ENCODE measurements at places on chromosomes 3 and 15. TPM values are rescaled to one million over a fixed set of nuclear protein-coding genes. Genes with fewer than 3 reads are reported as not detected.

DNA sequence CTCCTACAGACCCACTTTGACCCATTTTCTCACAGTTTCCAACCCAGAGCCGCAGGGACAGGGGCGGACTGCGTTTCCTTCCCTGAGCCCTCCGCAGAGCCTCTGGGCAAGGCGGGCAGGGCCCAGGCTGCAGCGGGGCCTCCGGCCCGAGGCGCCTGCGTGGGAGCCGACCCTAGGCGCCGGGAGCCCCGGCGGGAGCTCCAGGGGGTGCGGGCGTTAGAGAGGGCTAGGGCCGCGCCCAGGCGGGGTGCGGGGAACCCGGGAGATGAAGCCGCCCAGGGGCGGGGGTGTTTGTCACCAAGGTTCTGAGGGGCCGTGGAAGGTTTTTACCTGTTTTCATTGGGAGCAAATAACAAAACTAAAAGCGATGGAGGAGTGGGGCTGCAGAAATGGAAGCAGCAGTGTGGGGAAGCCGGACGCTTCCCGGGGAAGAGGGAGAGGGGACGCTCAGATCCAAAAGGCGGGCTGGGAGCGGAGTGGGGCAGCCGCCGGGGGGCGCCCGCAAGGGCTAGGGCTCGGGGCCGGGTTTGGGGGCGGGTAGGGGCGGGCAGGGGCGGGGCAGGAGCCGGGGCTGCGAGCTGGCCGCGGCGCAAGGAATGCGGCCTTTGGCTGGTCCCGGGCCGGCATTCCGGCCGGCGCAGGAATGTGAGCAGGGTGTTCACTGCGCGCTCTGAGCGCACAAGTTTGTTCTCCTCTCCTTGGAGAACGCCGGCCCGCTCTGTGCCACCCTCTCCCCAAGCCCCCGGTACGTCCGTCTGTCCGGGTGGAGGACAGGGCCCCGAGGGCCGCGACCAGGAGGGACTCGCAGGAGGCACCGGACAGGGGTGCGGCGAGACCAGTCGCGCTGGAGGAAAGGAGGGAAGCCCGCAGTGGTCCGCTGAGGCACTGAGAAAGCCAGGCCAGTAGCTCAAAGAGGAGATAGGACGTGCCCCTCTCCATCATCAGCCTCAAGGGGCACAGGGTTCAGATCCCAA lies 61.1 kb downstream of the AMOTL2 start:
- H3K27ac ChIP-seq = peak overlapping the region; percentile 92
- peaks cover 28% of the 10 kb centered on the region for H3K27me3 ChIP-seq
- peak overlapping the region; percentile 56 for H3K4me3 ChIP-seq
- DNase-seq = peak; percentile 84
- peaks cover 52% of the 10 kb centered on the region for H3K4me1 ChIP-seq
- H3K36me3 ChIP-seq = no peaks in the 10 kb centered on the region

DNA sequence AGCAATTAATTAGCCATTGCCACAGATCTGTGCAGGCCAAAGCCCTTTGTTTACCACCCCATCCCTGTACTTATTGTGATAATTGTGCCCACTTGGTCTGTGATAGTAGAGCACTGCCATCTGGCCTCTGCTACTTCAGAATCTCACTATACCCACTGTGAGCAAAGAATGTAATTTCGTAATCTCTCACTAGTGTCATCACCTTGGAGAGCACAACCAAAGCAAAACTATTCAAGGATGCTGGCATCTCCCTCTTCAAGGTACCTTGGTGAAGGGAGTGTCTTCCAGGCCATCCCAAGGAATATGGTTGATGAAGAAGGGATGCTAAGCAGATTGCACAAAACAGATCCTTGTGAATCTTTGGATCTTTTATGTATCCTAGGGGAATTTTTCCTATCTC lies 34.7 kb upstream of the NOX5 start:
- H3K27me3 ChIP-seq = no peaks in the 10 kb centered on the region
- no peak overlapping the region for H3K27ac ChIP-seq
- no peaks in the 10 kb centered on the region for H3K4me1 ChIP-seq
- no peak overlapping the region for H3K4me3 ChIP-seq
- no peak for DNase-seq

- H3K27me3 ChIP-seq = peaks cover 71% of the 10 kb centered on the region
- H3K27ac ChIP-seq = no peak overlapping the region
- no peak overlapping the region for H3K4me3 ChIP-seq
- H3K4me1 ChIP-seq = peaks cover 20% of the 10 kb centered on the region
- peak; percentile 19 for DNase-seq
Observed at GRCh38 chr3:127457094-127457475, 133.4 kb downstream of the TPRA1 start.

DNA sequence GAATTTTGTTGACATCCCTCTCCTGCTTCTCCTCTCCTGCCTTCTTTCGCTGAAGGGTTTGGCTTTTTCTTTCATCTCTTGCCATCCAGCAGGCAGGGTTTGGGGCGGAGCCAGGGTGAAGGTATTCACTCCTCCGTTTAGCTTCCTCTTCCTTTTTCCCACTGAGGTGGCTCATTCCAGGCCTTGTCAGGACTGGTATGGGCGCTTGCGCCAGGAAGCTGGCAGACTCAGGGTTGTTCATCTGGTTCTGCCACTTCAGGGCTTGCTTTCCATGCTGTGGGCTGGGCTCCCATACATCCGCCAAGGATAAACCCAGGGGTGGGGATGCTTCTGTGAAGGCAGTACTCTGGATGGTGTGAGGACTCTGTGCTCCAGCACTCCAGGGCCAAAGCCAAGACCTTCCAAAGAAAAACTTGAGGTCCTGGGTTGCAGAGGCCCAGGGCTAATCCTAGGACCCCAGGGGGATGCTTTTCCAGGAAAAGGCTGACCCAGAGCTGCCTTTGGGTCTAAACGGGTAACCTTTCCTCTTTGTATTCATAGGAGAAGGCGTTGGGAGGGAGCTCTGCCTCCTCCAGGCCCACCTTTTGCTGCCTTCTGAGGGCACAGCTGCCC lies 7.7 kb upstream of the AMOTL2 start:
- peaks cover 2% of the 10 kb centered on the region for H3K4me1 ChIP-seq
- H3K27ac ChIP-seq = no peak overlapping the region
- H3K36me3 ChIP-seq = no peaks in the 10 kb centered on the region
- no peak for DNase-seq
- H3K27me3 ChIP-seq = no peaks in the 10 kb centered on the region
- H3K4me3 ChIP-seq = no peak overlapping the region

GRCh38 chr3:126508564-126508964 lies 9.0 kb downstream of the UROC1 start:
- H3K4me1 ChIP-seq = peaks cover 11% of the 10 kb centered on the region
- H3K4me3 ChIP-seq = no peak overlapping the region
- no peak overlapping the region for H3K27ac ChIP-seq
- H3K27me3 ChIP-seq = no peaks in the 10 kb centered on the region
- DNase-seq = no peak
- no peaks in the 10 kb centered on the region for H3K36me3 ChIP-seq

DNA sequence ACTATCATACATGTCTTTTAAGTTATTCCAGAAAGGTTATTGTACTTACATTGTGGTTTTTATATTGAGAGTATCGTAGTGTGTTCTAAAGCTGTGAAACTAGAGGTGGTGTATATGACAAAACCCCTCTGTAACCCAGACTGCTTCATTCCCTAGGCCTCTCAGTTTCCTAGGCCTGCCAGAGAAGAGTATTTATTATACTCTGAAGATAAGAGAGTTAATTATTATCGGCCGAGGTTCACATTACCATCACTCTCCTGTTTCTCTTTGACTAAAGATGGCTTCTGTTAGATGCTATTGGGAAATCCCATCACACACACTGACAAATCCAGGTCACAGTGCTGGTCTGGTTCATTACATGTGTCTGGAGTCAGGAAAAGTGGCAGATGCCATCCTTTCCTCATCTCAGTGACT lies 20.5 kb downstream of the EXOSC7 start:
- H3K4me3 ChIP-seq = no peak overlapping the region
- H3K27me3 ChIP-seq = no peaks in the 10 kb centered on the region
- H3K27ac ChIP-seq = no peak overlapping the region
- H3K36me3 ChIP-seq = no peaks in the 10 kb centered on the region
- DNase-seq = no peak

- H3K36me3 ChIP-seq = no peaks in the 10 kb centered on the region
- H3K27ac ChIP-seq = no peak overlapping the region
- H3K27me3 ChIP-seq = no peaks in the 10 kb centered on the region
- no peak overlapping the region for H3K4me3 ChIP-seq
- DNase-seq = no peak
Observed at GRCh38 chr3:178310949-178311348, 225.3 kb upstream of the KCNMB2 start.

GRCh38 chr15:93152360-93152759 lies 63.3 kb upstream of the RGMA start:
- no peak overlapping the region for H3K4me3 ChIP-seq
- no peaks in the 10 kb centered on the region for H3K36me3 ChIP-seq
- H3K27me3 ChIP-seq = no peaks in the 10 kb centered on the region
- no peak overlapping the region for H3K27ac ChIP-seq
- peaks cover 12% of the 10 kb centered on the region for H3K4me1 ChIP-seq

DNA sequence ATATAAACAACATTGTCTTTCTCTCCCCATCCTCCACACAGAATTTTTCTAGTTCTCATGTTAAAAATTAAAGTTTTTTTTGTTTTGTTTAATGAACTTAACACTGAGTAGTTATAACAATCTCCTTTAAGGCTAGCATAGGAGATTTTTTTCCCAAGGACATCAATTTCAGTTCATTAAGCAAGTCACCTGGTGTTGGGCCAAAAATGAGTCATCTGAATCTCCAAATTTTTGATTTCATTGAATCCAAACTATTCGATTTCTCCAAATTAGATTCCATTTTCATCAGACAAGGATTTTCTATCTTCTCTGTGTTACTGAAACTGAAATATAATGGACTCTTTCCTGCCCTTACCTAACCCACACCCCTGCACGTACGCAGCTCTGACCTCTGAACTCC lies 631.4 kb upstream of the MDFIC2 start:
- no peak overlapping the region for H3K4me3 ChIP-seq
- H3K27ac ChIP-seq = no peak overlapping the region
- no peaks in the 10 kb centered on the region for H3K36me3 ChIP-seq
- H3K27me3 ChIP-seq = no peaks in the 10 kb centered on the region

- no peak overlapping the region for H3K4me3 ChIP-seq
- peaks cover 50% of the 10 kb centered on the region for H3K4me1 ChIP-seq
- no peaks in the 10 kb centered on the region for H3K27me3 ChIP-seq
- H3K36me3 ChIP-seq = no peaks in the 10 kb centered on the region
- H3K27ac ChIP-seq = no peak overlapping the region
Observed at GRCh38 chr3:72174040-72174439, 389.1 kb upstream of the PROK2 start.

GRCh38 chr3:148720873-148721272 lies 23.2 kb downstream of the AGTR1 start:
- DNase-seq = no peak
- no peak overlapping the region for H3K4me3 ChIP-seq
- no peaks in the 10 kb centered on the region for H3K4me1 ChIP-seq
- H3K36me3 ChIP-seq = no peaks in the 10 kb centered on the region
- no peaks in the 10 kb centered on the region for H3K27me3 ChIP-seq

GOLGA6B gene
- not detected for total RNA-seq

- no peaks in the 10 kb centered on the region for H3K27me3 ChIP-seq
- H3K27ac ChIP-seq = no peak overlapping the region
Observed at GRCh38 chr15:39118510-39118909, 462.4 kb upstream of the THBS1 start.

DNA sequence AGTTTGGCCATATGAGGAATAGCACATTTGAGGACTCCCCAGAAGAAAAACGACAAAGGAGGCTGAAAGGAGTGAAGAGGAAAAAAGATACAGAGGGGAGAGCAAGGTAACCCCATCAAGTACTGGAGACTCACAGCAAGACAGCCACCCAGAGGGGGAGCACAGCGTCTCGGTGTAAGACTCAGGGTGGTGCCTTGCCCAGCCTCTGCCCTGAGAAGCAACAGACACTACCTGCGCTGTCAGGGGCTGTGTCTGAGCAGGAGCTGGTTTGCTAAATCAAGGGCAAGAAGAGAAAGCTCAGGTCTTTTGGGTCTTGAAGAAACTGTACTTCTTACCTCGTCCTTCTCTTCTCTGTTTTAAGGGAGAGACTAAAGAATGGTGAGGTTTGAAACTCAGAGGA lies 27.9 kb downstream of the FBXO45 start:
- no peaks in the 10 kb centered on the region for H3K36me3 ChIP-seq
- H3K4me3 ChIP-seq = no peak overlapping the region
- no peak overlapping the region for H3K27ac ChIP-seq

DNA sequence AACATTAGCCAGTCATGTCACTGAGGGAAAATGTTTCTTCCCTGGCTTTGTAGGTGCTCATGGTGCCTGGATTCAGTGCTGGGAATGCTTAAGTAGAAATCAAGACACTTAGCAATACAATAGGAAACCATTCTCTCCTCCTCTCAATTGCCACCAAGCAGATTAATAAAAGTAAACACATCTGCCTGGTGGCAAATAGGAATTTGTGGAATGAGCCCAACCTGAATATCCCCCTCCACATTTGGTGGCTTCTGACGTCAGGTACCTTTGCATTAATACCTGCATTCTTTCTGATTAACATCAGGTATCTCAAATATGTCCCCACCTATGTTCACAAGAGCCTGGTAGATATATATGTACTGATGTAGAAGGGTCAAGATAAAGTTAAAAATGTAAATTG lies 42.7 kb downstream of the PPP2R3A start:
- DNase-seq = no peak
- H3K4me3 ChIP-seq = no peak overlapping the region
- H3K27me3 ChIP-seq = no peaks in the 10 kb centered on the region

GRCh38 chr3:164465172-164465571 lies 613.1 kb downstream of the SI start:
- no peak for DNase-seq
- no peak overlapping the region for H3K27ac ChIP-seq
- H3K27me3 ChIP-seq = no peaks in the 10 kb centered on the region
- no peaks in the 10 kb centered on the region for H3K4me1 ChIP-seq
- H3K36me3 ChIP-seq = no peaks in the 10 kb centered on the region
- no peak overlapping the region for H3K4me3 ChIP-seq
